ENCODE measurements at places on chromosomes 12 and 14. TPM values are rescaled to one million over a fixed set of nuclear protein-coding genes. Genes with fewer than 3 reads are reported as not detected.

The LRTM2 gene
- total RNA-seq, result not detected

The CPNE6 gene
- not detected for total RNA-seq

The KRT5 gene
- not detected for total RNA-seq

The CMTM5 gene
- 3.1 TPM for total RNA-seq

DNA sequence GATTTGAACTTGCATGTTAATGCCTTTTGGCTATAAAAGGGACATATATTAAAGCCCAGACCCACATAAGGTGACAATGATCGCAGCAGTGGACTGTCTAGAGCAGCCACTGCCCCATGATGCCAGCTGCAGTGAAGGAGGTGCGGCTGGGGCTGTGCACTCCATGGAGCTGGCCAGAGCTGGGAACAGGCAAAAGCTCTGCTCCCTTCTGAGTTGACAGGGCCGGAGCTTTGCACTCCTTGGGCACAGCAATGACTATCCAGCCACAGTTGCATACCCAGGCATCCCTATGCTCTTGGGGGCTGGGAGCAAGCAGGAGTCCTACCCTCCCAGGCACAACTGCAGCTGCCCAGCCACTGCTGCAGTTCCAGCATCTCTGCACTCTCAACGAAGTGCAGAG, 50.2 kb downstream of the EGLN3 start:
- DNase-seq, result no peak

DNA sequence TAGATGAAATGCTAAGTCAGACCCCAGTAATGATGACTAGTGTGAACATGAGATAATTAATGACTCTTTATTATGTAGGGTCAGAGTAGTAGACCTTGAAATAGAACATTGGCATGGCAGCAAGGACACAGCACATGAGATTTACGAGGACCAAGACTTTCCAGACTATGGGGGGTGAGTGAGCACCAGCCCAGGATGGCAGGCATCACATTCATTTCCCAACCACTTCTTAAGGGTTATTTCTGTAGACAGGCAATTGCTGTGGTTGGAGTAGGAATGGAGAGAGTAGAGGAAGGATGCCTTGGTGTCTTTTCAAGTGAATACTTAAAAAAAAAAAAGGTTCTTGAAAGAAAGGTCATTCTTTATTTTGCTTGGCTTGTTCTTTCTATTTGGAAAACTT, 189.4 kb upstream of the DYRK2 start:
- DNase-seq, result no peak

- DNase-seq, result no peak
These were observed 46.9 kb upstream of the FRS2 start for GRCh38 chr12:69423037-69423905.

DNA sequence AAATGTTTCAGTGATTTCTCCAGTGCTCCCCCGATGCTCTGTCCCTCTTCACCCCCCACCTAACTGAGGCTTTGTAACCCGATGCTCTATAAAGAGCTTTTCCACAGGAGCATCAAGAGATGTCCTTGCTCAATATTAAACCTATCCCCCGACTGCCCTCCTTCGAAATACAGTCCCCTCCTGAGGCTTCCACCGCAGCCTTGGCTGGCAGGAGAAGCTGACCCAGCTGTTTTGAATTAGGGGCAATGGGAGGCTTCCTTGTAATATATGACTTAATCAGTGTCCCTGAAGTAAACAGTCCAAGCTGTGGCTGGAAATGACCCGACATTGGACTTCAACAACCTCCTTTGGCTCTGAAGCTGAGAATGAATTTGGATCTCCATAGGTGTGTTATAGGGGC, 62.4 kb downstream of the TMEM30B start:
- DNase-seq, result no peak

DNA sequence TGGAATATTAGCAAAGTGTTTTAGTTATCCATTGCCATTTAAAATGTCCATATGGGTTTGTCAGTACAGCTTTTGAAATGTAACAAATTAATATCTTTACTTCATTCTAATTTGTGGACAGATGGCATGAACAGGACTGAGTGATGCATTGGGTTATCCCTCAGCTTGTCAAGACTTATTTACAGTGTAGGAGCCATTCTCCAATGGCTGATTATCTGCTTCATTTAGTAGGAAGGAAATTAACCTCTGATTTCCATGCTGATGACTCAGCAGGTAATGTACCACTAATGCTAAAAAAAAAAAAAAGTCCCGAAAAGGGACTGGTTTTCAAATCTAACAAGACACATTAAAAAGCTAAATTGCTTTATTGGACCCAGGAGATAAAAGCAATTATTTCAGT, 1149.0 kb upstream of the USP15 start:
- no peak for DNase-seq

Measured in neural crest cell (in vitro differentiated cells).